Spinal cord (tissue), 10 donors: ENCODE measurements at places on chromosomes 7 and 10.

- H3K36me3 ChIP-seq, result no peaks in the 10 kb centered on the region
- H3K4me1 ChIP-seq, result no peaks in the 10 kb centered on the region
- no peak for DNase-seq
- no peaks in the 10 kb centered on the region for H3K27me3 ChIP-seq
- H3K4me3 ChIP-seq, result no peak overlapping the region
Observed at GRCh38 chr7:119283353-119283752, 989.6 kb upstream of the KCND2 start.

GRCh38 chr7:69814421-69814962 lies 216.2 kb downstream of the AUTS2 start:
- no peak for DNase-seq
- peak overlapping the region; percentile 55 for H3K27ac ChIP-seq
- no peaks in the 10 kb centered on the region for H3K36me3 ChIP-seq
- no peaks in the 10 kb centered on the region for H3K27me3 ChIP-seq
- H3K4me3 ChIP-seq, result no peak overlapping the region
- H3K4me1 ChIP-seq, result peaks cover 18% of the 10 kb centered on the region

DNA sequence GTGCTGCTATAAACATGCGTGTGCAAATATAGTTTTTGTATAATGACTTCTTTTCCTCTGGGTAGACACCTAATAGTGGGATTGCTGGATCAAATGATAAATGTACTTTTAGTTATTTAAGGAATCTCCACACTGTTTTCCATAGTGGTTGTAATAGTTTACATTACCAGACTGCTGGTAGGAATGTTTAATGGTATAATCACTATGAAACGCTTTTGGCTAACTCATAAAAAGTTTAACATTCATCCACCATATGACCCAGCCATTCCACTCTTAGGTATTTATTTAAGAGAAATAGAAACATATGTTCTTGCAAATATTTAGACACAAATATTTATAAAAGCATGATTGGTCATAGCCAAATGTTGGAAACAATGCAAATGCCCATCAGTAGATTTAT lies 32.1 kb upstream of the TFEC start:
- H3K36me3 ChIP-seq, result no peaks in the 10 kb centered on the region
- H3K4me1 ChIP-seq, result no peaks in the 10 kb centered on the region
- DNase-seq, result no peak
- H3K27ac ChIP-seq, result no peak overlapping the region
- H3K4me3 ChIP-seq, result no peak overlapping the region
- no peaks in the 10 kb centered on the region for H3K27me3 ChIP-seq

DNA sequence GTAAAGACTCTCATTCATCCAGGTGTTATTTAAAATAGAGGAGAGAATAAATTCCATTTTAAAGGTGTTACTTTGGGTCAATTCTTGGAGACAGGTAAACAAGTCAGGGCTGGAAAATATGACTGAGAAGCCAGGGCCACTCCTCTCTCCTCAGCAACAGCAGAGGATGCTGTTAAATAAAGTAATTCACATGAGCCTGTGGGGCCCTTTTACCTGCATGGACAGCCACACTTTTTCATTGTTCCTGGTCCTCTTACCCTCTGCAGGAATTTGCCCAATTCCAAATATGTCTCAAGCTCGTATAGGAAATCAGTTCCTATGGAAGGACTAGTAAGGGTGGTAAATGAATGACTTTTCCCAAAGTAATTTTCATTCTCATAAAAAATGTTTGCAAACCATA lies 420.1 kb upstream of the KLF6 start:
- no peak for DNase-seq
- H3K36me3 ChIP-seq, result no peaks in the 10 kb centered on the region
- H3K27me3 ChIP-seq, result no peaks in the 10 kb centered on the region
- no peak overlapping the region for H3K27ac ChIP-seq
- no peaks in the 10 kb centered on the region for H3K4me1 ChIP-seq

- H3K36me3 ChIP-seq, result no peaks in the 10 kb centered on the region
- DNase-seq, result peak; percentile 81
- H3K27me3 ChIP-seq, result no peaks in the 10 kb centered on the region
- H3K4me1 ChIP-seq, result no peaks in the 10 kb centered on the region
Observed at GRCh38 chr7:116122972-116123595, 87.3 kb upstream of the TES start.

- peak overlapping the region; percentile 61 for H3K27ac ChIP-seq
- no peaks in the 10 kb centered on the region for H3K36me3 ChIP-seq
- H3K4me1 ChIP-seq, result peaks cover 19% of the 10 kb centered on the region
- peak overlapping the region; percentile 79 for H3K4me3 ChIP-seq
- peaks cover 26% of the 10 kb centered on the region for H3K27me3 ChIP-seq
Observed at GRCh38 chr10:29734962-29735627, 100.3 kb upstream of the SVIL start.

- H3K36me3 ChIP-seq, result no peaks in the 10 kb centered on the region
- H3K4me3 ChIP-seq, result no peak overlapping the region
- no peaks in the 10 kb centered on the region for H3K27me3 ChIP-seq
- H3K27ac ChIP-seq, result no peak overlapping the region
Observed at GRCh38 chr10:20396205-20396604, 500.9 kb downstream of the NEBL start.

GRCh38 chr10:110460111-110460809 lies 37.4 kb upstream of the DUSP5 start:
- no peak overlapping the region for H3K27ac ChIP-seq
- no peak overlapping the region for H3K4me3 ChIP-seq
- peaks cover 41% of the 10 kb centered on the region for H3K4me1 ChIP-seq
- no peak for DNase-seq
